ENCODE measurements at places on chromosomes 6 and 20.

DNA sequence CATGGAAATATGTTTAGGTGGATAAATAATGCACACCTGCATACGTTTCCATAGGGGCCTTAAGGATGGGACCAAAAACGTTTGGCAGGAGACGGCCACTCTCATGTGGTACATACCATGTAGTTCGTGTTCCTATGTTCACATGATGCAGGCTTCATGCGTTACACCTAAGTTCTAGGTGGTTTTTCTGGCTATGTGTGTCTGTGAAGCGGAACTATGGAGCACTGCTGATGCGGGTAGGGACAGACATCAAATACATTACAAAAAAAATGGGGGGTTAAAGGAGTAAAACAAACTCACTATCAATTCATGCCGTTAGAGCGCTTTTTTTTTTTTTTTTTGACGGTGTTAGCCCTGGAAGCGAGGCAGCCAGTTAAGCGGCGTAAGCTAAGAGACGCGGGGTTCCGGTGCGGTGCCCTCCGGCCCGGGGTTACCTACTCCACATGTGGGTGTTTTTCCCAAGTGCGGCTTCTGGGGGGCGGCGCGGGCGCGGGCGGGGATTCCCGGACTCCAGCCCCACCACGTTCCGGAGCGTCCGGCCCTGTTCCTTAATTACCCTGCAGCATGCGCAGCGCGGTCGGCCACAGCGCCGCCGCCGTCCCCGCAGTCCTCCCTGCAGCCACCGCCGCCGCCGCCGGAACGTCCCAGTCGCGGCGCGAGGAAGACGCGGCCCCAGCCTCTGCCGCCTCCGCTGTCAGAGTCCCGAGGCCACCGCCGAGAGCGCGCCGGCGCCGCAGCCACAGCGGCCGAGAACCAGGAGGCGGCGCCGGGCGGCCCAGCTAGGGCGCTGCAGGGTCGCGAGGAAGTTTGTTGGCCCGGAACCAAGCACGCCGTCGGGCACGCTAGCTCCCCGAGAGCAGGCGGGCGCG is 648 bp downstream of the COL19A1 start:
- peak; percentile 53 for DNase-seq

GRCh38 chr20:23637282-23638221 is at the start of gene CST3:
CST3 (minus strand) TSS chr20:23637955; CDS start chr20:23637862, 93 bp downstream.
- DNase-seq, result peak; percentile 93

- no peak for DNase-seq
Measured at GRCh38 chr6:17935188-17936149, 52.0 kb downstream of the KIF13A start.

DNA sequence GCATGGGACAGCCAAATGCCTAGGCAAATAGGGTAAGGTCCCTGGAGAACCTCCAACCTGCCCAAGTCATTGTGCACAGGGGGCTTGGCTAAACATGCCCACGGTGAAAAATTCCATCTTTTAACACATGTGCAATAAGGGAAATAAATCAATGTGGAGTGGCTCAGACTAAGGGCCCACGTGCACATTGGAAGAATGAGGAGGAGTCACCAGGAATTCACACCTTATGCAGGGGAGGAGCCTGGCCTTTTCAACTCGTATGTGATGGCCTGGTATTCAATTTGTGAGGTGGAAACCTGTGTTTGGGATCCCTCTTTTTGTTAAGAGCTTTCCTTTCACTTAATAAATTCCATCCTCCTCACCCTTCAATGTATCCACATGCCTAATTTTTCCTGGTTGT is 12.6 kb downstream of the C6orf52 start:
- no peak for DNase-seq

DNA sequence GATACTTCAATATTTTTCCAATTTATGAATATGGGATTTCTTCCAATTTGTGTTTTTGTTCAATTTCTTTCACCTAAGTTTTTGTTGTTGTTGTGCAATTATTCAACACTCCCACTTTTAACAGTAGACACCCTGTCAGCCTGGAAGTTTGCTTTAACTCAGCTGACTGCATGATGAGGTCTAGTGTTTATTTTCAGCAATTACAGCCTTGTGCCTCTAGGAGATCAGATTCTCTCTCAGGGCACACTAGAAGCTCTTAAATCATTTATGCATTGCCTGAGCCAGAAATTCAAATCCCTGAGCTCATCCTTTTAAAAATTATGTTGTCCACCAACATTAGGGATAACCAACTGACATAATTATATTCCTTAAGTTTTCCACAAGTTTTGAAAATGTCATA is 85.7 kb downstream of the MRAP2 start:
- DNase-seq, result no peak

DNA sequence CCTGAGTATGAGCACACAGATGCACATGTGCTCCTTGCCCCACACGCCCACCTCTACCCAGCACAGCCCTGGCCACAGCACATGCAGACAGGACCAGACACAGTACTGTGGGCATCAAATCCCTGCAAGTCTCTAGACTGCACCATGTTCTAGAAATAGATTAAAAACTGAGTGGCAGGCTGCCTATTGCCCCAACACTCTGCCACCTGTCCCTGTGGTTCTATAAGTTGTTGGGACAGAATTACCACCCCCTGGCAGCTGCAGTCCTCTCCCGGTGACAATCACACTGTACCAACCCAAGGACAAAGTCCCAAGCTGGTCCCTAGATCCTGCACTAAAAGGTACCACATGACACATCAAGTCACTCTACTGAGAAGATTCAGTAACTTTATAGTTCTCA is 70.2 kb downstream of the B3GAT2 start:
- no peak for DNase-seq

DNA sequence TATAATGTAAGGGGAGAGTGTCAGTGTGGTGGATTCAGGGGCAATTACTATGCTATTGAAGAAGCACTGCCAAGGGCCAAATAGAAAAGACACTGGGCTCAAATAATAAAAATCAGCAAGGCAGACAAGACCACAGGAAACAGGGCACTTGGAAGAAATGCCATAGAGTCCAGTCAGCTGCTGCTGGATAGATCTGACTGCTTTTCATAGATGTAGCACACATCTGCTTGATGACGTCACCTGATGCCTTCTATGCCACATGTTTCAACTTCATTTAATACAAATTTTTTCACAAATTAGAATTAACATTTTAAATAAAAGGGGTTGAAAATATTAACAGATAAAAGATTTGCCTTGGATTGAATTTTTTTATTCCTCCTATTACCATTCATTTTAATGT is 23.9 kb upstream of the AHI1 start:
- DNase-seq, result no peak

DNA sequence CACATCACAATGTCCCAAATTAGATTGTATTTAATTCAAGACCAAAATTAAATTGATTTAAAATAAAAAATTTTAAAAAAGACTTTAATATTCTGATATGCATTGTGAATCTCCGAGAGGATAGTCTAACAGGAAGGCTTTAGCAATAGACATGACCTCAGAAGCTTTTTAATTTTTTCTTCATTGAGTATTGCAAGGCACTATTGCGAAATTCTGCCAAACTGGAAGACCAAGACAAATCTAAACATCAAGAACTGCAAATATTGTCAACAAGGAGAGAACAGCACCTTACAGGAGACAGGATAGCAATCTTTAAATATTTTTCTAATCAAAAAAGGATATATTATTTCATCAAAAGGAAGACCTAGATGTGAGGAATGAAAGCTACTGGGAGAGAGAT is 56.9 kb downstream of the BMP5 start:
- DNase-seq, result no peak

DNA sequence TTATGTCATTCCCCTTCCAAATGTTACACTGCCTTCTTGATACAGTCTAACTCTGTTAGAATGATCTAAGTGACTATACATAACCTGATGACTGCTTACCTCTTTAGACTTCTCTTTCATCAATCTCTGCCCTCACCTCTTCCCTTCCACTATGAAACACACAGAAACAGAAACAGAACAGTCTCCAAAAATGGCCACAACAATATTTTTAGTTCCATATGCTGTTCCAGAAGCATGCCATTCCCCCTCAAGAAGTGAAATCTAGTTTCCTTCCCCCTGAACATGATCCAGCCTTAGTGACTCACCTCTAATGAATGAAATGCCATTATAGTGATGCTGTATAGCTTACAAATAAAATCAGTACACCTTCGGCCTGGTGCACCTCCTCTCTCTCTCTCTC is 229.3 kb upstream of the TENT5A start:
- DNase-seq, result no peak

GRCh38 chr20:45780159-45780558 is 11.5 kb downstream of the WFDC3 start:
- DNase-seq, result no peak

DNA sequence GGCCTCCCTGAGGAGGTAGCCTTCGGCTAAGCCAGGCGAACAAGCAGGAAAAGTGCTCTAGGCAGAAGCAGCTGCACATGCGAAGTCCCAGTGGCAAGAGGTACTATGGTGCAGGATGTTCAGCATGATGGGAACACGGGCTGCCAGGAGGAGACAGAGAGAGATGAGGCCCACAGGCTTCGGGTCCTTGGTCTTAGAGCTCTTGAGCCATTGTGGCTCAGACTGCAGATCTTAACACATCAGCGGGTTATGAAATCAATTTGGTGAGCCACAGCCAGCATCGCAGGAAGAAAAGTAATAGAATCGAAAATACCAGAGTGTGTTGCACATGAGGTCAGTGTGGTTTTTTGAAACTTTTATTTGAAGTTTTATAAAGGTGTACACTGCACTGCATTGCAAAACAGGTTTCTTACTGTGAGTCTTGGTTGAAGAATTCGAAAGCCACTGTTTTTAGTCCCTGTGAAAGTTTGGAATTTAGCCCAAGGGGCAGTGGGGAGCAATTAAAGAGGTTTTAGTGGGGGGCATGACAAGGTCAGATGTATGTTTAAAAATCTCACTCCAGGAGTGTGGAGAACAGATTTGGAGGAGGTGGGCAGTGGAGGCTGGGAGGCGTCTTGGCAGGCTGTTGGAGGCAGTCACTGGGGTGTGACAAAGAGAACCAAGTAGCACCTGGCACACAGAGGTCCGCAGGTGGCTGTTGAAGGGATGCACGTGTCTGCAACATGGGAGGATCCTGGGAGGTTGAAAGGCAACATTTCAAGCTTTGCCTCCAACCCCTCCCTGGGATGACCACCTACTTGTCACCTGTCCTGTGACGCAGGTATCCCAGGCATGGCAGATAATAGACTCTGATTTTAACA is 69.3 kb downstream of the EYA2 start:
- no peak for DNase-seq

DNA sequence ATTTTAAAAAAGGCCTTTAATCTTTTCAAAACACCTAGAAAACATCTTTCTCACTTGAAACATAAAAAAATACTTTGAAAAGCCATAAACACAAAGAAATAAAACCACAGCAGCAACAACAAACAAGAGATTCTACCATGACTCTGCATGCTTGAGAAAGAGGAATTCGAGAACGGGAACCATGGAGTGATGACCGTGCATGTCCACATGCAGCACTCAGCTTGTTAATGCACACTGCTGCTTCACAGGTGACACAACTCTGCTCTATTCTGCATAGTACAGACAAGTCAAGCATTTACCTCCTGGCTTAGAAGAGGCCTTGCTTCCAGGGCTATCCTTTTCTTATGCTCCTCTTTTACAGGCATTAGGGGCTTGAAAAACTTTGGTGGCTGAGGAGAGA is 64.9 kb upstream of the NUP153 start:
- DNase-seq, result no peak
